ENCODE measurements at places on chromosomes 3 and 15.

- DNase-seq: no peak
Observed at GRCh38 chr15:71562251-71562650, 248.1 kb upstream of the NR2E3 start.

GRCh38 chr3:164657631-164658030 is 420.7 kb downstream of the SI start:
- no peak for DNase-seq

DNA sequence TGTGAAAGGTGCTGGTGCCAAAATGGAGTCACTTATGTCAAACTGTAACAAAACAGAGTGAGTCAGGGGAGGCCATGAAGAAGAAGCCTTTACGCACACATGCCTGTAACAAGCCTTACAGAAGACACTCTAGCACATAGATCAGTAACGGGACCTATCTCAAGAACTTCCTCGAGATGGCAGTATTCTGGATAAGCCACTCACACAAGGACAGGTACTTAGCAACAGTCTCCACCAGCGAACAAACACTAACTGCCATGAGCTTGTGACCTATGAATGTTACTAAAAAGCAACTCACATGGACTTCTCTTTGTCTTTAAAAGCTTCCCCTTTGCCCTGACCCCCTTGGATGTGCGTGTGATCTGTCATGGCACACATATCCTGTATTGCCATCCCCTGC is 235.1 kb downstream of the CD47 start:
- DNase-seq: no peak

- no peak for DNase-seq
Observed at GRCh38 chr3:118808723-118809122, 225.9 kb downstream of the IGSF11 start.

DNA sequence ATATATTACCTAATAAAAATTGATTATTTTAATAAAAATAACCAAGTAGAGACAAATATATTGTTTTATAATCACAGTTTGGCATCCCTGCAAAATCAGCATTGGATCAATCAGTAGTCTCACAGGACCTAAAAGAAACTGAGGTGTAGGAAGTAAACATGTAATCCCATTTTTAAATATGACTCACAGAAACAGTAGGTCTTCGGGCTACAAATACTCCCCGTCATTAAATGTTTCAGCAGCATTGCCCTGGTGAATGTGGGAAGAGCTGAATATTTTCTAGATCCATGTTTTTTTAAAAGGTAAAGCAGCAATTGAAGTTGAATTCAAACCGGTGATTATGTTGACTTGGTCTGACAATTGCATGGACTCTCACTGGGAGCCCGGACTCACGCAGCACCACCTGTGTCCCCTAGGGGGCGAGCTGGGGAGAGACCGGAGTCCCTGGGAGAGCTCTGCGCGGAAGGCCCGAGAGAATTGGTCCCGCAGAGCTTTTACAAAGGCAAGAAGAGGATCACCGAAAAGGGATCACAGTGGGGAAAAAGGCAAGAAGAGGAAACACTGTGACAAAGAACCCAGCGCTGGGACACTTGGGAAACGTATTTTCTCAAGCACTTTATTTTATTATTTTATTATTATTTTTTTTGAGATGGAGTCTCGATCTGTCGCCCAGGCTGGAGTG is 17.2 kb upstream of the USP3 start:
- DNase-seq: peak; percentile 88

DNA sequence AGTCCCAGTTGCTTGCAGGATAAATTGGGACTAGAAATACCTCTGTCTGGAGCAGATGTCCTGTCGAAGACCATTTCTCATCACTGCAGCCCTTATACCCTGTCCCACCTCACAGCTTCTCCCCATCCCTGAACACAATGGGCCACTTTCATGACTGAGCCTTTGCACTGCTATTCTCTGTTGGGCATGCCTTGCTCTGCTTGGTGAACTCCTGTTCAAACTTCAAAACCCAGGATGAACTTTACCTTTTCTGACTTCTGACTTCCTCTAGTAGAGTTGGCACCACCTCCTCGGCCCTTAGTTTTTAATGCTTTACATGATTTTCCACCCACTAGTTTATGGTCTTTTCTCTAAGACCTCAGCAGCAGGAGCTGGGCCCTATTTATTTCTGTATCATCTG is 48.4 kb downstream of the ST6GAL1 start:
- no peak for DNase-seq

GRCh38 chr3:150721285-150722130 is 17.8 kb upstream of the ERICH6 start:
- DNase-seq: no peak

DNA sequence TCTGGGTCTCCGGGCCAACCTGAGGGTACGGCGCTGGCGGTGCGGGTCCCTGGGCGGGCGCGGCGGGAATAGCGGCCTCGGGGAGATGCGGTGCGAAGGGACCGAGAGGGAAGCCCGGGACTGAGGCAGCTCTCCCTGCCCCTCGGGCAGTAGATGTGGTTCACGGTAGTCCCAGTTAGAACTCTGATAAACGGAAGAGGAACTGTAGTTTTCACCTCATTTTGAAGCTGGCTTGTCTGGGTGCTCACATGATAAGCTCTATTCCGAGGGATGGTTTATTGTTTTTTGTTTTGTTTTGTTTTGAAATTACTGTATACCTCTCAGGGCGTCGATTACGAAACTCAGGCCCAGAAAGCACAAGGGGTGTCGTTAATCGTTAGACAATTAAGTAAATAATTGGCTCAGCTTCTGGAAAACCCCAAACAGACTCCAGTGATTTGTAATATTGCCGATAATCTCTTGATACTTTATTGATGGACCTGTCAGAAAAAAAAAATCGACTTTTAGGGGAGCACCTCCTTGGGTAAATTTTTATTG is 413 bp downstream of the NUSAP1 start:
- no peak for DNase-seq

- no peak for DNase-seq
Observed at GRCh38 chr15:25668901-25669300, 194.2 kb downstream of the ATP10A start.

DNA sequence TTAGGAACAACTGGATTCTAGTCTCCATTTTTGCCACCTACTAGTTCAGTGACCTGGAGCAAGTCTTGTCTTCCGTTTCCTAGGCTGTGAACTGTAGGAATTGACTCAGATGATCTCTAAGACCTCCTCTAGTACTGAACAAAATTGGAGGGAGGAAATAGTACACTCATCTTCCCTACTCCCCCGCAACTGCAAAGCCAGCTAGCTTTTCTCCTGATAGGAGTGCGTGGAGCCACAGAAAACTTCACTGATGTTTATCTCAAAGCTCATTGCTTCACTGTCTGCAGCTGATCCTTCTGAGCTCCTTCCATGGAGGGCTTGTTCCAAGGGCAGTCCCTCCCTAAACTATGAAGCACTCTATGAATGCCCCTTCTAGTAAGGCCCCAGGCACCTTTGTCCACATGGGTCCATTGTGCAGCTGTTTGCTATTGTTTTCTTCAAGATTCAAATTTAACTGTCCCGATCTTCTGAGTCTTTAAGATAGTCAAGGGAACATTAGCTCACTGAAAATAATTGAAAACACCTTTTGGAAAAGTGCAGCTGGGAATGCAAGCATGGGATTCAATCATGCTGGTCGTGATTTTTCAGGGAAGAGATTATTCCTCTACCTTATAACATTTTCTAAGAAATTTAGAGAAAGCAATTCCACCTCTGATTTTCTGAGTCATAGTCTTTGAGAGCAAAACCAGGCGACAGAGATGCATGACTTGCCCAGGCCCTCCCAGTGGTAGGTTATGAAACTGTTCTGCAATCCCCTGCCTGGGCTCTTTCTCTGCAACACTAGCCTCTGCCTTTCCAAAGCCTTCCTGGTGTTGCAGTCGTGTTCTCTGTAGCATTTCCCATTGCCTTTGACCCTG is 24.3 kb downstream of the FILIP1L start:
- no peak for DNase-seq

DNA sequence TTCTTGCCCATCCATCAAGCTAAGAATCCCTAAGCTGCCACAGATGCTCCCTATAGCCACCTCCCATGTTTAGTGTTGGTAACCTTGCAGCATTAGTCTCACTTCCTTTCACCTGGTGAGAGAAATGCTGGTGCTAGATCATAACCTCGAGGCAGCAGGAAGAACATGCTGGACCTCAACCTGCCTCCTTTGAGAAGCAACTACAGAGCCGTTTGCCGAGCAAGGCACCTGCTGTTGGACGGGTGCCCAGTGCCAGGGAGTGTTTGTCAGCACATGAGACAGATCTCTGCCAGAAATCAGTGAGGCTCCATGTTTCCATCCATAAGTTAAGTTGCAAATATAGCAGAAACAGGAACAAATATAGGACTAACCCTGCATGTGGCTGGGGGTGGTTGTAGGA is 955.7 kb downstream of the TUSC7 start:
- no peak for DNase-seq

DNA sequence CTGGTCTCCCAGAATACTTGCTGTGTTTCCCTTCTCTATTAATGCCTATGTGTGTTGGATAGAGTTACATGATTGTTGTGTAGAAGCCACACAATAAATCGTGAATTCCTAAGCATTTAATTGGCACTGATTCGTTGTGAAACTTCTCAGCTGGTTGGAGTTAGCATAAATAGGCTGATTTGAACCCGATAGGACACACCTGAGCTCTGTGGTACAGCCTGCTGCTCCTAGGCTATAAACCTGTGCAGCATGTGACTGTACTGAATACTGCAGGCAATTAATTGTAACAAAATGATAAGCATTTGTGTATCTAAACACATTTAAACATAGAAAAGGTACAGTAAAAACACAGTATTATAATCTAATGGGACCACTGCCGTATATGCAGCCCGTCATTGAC is 4.9 kb downstream of the ACAD11 start:
- DNase-seq: no peak

DNA sequence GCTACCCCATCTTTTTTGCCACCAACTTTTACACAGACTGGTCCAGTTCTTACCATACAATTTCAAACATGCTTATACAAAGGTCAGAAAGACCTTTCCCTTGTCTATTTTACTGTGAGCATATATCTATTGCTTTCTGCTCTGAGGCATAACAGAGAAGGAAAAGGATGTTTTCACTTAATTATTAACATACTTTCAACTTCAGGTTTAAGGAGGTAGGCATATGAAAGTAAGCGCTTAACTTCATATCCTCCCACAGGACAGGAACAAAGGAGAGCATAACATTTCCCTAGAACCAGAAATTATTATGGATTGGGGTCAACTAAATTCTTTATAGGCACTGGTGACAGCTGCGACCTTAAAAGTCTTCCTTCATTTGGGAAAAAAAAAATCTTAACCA is 1.1 kb downstream of the MYEF2 start:
- DNase-seq: no peak

DNA sequence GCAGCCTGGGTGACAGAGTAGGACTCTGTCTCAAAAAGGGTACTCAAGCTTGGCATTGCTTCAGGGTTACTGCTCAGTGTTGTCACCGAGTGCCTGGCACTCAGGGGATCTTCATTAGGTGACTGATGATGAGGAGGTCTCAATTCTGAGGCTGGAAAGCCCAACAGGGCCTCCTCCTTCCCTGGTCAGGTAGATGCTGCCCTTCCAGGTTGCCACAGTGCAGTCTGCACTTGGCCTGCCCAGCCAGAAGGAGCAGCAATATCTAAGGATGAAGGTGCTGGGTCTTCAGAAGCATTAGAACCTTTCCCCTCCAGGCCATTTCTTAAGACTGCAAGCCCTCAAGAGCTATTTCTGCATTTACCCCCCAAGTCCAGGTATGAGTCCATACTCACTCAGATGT is 42.0 kb downstream of the PGPEP1L start:
- no peak for DNase-seq

- no peak for DNase-seq
Observed at GRCh38 chr3:79845546-79845945, 77.7 kb upstream of the ROBO1 start.

DNA sequence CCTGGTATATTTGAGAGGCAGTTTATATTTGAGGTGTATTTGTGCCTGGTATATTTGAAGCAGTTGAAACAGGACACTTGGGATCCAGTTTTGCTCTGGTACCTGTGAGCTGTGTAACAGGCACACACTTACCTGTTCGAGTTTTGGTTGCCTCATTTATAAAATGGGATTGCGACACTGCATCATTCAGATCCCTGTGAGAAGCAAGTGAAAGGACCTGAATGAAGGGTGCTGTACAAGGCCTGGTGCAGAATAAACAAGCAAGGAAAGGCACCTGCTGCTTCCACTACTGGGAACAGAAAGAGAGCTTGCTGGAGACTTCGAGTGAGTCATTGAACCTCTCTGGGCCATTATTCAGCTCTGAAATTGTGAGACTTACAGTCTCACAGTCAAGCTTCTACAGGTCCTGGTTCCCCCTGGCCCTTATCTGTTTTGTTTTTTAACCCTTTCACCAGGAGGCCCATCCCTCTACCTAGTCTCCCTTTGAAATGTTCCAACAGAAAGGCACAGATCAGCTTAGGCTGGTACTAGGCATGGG is 11.5 kb downstream of the FETUB start:
- no peak for DNase-seq

DNA sequence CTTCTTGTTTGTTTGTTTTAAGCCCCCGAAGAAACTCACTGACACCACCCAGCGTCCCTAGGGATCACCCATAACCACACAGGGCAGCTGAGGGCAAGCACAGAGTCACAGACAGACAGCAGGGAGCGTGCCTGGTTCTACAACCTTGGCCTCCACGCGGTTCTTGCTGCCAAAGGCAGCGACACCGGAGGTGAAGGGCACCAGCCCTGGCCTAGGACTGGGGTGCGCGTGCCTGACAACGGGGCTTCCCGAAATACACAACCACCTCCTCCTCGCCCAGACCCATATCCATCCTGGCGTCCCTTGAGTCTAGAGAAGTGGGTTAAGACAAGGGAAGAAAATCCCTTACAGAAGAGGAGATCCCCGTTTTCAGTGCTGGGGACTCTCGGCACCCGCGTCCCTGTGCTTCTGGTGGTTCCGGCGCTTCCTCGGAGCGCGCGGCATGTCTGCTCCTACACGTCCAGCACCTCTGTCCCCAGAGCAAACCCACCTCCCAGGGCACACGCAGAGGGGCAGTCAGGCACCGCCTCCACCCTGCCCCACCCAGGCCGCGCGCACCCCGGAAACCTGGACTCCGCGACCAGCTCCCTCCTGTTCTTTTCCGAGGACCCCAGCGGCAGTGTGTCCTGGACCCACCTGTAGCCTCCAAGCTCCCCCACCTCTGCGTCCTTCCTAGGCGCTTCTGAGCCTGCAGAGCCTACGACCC is 911 bp downstream of the RFTN1 start:
- peak; percentile 31 for DNase-seq

- no peak for DNase-seq
Observed at GRCh38 chr15:98003518-98003917, 43.0 kb downstream of the ARRDC4 start.

DNA sequence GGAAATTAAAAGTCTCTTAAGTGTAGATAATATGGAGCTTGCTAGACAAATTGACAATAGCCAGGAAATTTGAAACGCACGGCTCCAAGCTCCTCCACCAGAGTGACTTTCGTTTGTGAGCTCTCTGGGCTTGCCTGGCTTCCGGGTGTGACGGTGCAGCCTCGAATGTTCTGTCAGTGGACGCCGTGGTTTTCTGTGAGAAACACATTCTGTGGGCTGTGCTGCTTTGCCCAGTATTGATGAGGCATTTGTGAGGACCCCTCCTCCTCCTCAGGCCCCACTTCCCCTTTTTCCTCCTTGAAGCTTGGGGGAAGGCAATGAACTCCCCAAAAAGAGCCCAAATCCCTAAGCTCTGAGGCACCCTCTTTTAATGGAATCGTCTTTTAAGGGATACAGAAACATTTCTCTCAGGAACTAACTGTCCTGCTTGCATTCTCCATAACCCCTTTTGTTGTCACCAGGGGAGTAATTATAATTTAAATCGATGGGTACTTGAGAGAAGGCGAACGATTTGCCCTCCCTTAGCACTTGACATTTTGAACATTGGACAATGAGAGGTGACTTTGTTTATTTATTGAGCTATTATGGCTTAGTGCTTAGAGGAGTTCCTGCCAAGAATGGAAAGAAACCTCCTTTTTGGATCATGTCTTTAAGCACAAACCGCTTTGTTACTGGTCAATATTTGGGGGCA is 40.8 kb downstream of the POLR2M start:
- no peak for DNase-seq
